Heart left ventricle (tissue), 16 donors: ENCODE measurements at places on chromosomes 5 and 9. TPM values are rescaled to one million over a fixed set of nuclear protein-coding genes. Genes with fewer than 3 reads are reported as not detected.

- DNase-seq: no peak
Measured at GRCh38 chr9:19145881-19146280, 18.6 kb upstream of the PLIN2 start.

DNA sequence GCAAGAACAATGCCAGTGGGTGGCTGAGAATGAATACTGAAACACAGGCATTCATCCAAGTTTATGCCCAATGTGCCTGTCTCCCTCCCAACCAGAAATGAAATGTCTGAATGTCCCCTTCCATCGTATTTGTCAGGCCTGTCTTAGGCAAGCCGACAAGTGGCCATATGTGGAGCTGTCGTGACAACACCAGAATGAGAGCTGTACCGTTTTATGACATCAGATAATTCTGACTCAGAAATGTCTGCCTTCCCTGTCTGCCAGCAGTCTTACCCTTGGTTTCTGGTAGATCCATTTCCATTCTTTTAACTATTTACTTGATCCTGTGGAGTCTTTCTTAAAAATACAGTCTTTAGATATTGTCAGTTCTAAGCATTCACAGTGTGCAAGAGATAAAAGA is 211.8 kb downstream of the NR3C1 start:
- no peak for DNase-seq

DNA sequence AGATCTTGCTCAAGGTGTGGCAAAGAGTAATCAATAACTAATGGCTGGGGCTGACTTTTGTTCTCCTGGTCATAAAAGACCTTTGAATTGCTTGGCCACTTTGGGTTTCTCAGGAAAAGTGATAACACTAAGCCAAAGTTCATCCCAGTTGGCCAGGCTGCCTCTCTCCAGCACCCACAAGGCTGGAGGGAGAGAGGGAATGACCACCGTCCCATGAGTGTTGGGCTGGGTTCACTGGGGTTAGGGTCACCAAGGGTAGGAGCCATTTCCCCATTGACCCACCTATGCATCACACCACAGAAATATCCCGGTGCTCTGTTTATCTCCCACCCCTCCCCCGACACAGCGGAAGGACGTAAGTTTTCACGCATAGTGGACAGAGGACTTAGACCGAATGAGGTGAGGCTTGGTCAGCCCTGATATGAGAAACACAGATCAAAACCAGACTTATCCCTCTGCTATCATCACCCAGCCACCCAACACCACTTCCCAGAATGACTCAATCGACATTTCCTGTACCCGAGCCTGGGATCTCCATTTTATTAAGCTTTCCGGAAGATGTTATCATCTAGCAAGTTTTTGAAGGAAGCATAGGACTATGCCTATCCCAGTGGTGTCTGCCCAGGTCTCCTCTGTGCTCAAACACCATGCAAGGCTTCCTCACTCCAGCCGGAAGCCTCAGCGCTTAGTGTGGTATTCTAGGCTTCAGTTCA is 27.0 kb upstream of the PPARGC1B start:
- DNase-seq: no peak

GRCh38 chr5:2353211-2353610 is 398.3 kb downstream of the IRX2 start:
- no peak for DNase-seq

- no peak for DNase-seq
Measured at GRCh38 chr5:36089989-36090388, 23.3 kb upstream of the UGT3A2 start.

DNA sequence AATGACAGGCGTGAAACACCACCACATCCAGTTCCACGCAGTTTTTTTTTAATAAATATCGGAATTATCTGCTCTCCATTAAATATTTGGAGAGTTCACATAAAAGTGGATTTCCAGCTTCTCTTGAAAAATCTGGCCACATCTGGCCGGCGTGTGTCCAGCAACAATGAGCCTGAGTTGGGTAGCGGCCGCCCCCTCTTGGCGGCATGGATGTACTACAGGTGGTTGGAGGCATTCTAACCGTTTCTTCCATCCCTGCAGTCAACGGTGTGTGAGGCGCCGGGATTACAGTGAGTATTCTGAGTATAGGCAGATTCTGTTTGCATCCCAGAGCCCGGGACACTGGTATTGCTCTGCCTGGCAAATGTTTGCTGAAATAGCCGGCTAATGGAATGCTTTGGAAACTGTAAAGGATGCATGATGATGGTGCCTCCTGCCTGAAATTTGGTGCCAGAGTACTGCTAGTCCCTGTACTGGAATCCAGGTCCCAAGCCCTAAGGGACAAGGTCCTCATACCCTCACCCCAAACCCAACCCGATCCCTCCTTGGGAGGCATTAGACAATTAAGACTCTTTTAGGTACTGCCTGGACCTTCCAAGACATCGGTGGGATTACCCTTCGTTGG is 13.6 kb upstream of the GM2A start:
- DNase-seq: peak; percentile 89

- DNase-seq: no peak
Measured at GRCh38 chr9:21001581-21001980, 29.9 kb downstream of the HACD4 start.

DNA sequence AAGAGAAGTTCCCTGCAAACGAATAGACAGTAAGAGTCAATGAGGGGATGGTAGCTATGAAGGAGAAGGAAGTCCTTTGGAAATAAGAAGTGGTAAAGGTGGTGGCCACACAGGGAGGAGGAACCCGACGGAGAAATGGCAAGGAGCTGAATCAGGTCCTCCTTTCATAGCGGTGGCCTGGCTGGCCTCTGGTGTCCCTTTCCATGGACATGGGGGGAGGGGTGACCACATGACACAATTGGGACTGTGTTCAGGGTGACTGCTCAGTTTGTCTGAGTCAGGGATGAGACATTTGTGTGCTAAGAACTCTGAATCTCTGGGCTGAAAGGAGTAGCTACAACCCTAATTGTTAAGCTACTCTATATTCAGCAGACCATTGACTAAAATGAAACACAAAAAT is 28.7 kb upstream of the TIMD4 start:
- DNase-seq: no peak

- no peak for DNase-seq
Measured at GRCh38 chr5:135850231-135850630, 15.8 kb downstream of the SLC25A48 start.

- DNase-seq: no peak
Measured at GRCh38 chr9:21491756-21492155, 9.6 kb upstream of the IFNE start.

DNA sequence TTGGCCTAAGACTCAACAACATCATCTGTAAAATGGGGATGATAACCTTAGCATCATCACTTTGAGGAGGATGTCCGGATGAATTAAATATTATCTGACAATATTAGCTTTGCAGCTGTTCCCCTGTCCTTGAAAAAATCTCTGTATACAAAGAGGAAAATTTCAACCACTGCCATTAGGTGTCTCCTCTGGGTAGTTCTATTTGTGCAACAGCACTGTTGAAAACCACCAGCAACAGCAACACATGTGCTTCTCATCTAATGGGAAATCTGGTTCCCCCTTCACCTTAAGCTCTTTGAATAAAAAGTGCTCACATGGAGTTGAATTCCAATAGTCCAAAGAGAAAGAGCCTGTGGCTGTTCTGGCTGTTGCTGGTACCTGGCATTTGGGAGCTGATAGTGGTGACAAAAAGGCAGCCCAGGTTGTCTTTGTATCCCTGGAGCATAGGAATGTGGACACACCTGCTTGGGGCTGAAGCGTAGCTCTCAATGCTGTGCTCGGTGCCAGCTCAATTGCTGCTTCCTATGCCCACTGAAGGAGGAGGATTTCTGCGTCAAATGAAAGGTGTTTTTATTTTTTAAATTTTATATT is 322.1 kb upstream of the MSX2 start:
- no peak for DNase-seq

GRCh38 chr9:117678871-117679270 is 25.3 kb upstream of the TLR4 start:
- DNase-seq: no peak

- peak; percentile 71 for DNase-seq
Measured at GRCh38 chr5:177494346-177495195, 2.8 kb downstream of the PDLIM7 start.

- DNase-seq: no peak
Measured at GRCh38 chr5:108280248-108280647, 101.7 kb downstream of the FBXL17 start.

- peak; percentile 96 for DNase-seq
Measured at GRCh38 chr9:35161713-35162604, at the start of gene UNC13B. Gene UNC13B, plus strand, starts transcription at chr9:35162009. Its CDS starts 275 bp downstream, at chr9:35162284.

DNA sequence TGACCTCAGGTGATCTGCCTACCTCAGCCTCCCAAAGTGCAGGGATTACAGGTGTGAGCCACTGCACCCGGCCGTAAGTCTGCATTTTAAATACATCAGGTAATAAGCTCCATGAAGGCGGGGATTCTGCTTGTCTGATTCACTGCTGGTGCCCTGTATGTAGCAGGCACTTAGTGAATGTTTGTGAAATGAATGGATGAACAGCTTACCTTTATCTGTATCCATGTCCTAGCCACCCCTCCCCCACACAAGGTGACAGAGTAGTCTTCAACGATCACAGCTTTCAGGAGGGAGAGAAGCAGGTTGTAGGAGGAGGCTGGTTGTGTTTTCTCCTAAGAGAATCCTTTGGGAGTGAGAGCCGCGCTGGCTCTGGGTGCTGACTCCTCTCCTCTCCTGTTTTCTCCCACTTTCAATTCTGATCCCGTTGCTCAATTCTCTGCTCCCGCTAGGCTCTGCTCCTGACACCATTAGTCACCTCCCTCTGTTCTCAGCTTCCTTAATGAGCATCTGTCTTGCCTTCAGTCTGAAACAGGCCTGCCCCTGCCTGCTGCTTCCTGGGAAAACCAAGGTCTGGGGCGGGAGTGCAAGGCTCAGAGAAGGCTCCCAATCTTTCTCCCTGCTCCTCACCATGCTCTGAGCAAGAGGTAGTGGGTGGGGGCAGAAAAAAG is 88.8 kb upstream of the CTNNA1 start:
- peak; percentile 8 for DNase-seq

- no peak for DNase-seq
Measured at GRCh38 chr9:32247168-32247567, 137.3 kb upstream of the ACO1 start.

DNA sequence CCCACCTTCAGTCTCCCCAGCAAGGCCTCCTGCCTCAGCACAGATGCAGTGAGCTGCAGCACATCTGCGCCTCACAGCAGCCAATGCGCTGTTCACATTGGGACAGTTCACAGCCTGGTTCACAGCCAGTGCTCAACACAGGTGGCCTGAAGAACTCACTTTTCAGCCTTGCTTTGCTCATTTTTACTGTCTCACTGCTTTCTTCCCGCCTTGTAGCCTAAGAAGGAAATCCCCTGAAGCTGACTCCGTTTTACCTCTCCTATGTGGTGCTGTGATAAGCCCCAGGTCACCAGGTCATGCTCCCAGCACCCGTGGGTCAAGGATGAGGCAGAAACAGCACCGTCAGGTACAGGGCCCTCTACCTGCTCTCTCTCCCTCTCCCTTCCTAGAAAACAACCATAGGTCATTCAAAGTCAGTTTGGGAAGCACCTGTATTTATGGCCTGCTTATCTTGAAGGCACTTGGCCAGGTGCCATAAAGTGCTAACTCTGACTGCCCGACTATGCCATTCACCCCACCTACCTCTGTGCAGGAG is 1.1 kb downstream of the GCNT4 start:
- DNase-seq: no peak

DNA sequence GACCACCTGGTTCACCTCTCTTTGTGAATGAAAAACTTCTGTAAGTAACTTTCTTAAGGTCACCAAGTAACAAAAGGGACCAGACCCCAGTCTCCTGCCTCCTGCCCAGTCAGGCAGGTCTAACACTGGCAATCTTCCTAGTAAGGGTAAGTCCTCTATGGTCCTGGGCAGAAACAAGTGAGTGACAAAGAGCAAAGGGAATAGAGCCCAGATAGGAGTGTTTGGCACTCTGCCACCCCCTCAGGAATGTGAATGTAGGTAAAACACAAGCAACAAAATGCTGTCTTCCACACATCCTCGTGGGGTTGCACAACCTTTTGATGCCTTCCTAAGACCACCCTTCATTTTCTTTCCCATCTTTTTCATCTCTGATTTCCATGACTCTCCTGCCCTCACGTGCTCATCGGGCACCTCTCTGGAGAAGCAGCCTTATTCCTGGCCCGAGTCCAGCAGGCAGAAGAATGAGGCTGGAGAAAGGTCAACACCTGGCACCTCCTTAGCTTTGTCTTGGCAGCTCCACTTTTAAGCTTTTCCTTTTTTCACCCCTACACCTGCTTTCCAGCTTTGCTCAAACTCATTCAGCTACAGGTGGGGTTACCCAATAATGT is 90.2 kb upstream of the LHFPL2 start:
- no peak for DNase-seq

GRCh38 chr5:77209495-77210090 is 887 bp upstream of the PDE8B start:
- no peak for DNase-seq

- no peak for DNase-seq
Measured at GRCh38 chr9:7783635-7784063, 15.9 kb downstream of the DMAC1 start.

DNA sequence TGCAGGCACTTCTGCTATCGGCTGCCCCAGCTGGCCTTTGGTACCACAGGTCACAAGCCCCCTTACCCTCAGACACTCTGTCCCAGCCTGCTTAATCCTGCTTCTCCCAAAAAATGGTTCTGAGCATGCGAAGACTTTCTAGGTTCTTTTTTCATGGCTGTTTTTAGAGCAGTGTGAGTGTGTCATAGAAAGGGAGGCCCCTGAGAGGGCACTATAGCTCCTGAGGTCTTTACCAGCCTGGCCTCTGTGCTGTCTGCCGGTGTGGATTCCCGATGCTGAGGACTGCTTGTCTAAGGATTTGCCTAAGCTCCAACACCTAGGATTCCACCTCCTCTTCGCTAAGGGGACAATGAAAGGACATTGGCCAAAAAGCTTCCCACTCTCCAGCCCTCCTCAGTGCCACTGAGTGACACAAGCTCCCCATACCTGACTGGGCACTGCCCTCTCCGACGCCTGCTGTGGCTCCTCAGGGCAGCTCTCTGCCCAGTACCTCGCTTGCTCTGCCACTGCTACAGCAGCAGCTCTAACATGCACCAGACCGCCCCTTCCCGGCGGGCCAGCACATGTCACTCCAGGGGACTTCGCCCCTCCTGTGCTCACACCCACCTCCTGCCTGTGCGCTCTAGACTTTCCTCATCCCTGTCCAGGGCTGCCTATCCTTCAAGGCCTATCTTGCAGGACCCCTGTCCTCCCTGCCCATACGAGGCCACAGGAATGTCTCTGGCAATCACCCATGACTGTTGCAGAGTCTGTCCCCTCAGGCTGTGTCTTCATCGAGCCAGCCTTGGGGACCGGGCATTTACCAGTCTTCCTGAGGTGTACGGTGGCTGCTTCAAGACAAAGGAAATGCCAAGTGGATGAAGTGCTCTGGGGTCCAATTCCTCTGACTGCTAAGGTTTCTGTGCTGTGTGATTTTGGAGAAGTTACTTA is 21.0 kb downstream of the MACROH2A1 start:
- DNase-seq: no peak

Gene NTRK2
- polyA plus RNA-seq: 1.3 TPM

Gene ACTBL2
- polyA plus RNA-seq: not detected

Gene TLR4
- polyA plus RNA-seq: 3.2 TPM

Gene GABRA1
- polyA plus RNA-seq: not detected

Gene PRSS3
- 0.58 TPM for polyA plus RNA-seq

Gene POLE3
- 14.9 TPM for polyA plus RNA-seq

Gene SLC6A18
- polyA plus RNA-seq: not detected

Gene LRRC70
- polyA plus RNA-seq: 1.8 TPM

Gene PCDHGA11
- polyA plus RNA-seq: 5.0 TPM

Gene LCN6
- polyA plus RNA-seq: 101 TPM

Gene FAM78A
- polyA plus RNA-seq: 37.9 TPM

Gene SH3TC2
- polyA plus RNA-seq: 2.6 TPM
